ENCODE measurements at places on chromosomes 2 and 18. TPM values are rescaled to one million over a fixed set of nuclear protein-coding genes. Genes with fewer than 3 reads are reported as not detected.

The CHST9 gene
- not detected for total RNA-seq

- no peak for DNase-seq
Observed at GRCh38 chr18:34775461-34775860, 65.4 kb downstream of the DTNA start.

- no peak for DNase-seq
Observed at GRCh38 chr2:238225911-238226697, 13.7 kb downstream of the HES6 start.

DNA sequence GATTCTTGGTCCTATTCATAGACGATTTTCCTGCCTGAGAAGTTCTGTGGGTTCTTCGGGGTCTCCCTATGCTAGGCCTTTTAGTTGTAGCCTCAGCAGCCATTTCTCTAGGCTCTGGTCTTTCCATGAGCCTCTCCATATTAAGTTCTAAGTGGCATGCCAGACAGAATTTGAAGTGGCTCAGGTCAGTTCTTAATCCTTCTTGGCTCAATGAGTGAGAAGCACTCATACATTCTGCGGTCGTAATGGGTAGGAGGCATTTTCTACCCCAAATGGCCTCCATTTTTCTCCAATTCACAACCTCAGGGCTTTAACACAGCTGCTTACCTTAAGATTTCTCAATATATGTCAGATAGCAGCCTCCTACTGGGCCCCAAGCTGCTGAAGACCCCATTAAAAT lies 405.3 kb upstream of the GALNT5 start:
- DNase-seq, result no peak

DNA sequence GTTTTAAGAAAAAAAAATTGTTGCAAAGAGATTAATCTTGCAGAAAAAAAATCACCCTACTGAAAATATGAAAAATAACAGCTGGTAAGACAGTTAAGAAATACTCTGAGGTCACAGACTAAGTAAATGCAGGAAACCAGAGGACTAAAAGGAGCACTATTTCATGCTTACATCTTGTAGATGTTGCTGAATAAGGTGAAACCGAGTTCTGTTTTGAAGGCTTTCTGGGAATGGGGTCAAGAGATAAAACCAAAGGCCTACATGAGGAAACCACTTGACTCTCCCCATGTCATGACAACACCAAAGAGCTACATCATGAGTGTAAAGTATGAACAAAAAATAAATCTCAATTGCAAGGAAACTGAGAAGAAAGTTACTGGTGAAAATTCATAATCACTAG lies 197.6 kb downstream of the LRP1B start:
- no peak for DNase-seq

DNA sequence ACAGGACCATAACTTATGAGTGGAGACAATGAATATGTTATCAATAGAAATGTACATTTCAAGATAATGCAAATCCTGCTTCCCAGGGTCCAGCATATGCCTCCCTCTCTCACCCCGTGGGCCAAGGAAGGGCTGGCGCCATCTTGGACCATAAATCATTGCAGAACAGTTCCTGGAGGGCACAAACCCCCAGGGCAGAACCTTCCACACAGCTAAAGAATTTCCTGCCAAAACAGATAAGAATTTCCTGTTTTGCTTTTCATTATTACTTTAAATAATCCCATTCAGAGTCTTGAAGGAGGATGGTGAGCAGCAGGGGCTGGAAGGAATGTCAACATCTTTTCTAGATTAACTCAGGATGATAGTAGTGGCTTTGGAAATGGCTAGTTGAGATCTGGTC lies 53.7 kb downstream of the EHD3 start:
- no peak for DNase-seq

DNA sequence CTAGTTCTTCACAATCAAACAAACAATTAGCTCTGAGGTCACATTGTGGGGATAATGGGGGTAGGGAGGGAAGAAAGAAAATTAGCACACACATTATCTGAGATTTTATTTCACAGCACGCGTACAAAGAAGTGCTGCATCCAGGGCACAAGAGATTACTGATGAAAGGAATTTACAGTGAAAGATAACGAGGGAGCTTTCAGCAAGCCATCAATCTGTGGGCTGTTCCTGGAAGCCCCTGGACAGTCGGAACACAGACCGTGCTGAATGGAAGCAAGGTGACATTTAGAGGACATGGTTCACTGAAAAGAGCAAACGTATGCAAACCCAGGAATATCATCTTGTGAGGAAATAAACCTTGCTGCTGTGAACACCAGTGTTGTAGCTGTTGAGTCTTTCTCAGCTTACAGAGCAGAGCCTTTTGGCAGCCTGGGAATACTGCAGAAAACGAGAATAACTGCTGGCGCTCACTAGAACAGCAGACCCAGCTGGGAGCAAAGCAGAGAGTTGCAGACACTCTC lies 63.2 kb downstream of the SCG2 start:
- DNase-seq, result no peak

- DNase-seq, result no peak
Observed at GRCh38 chr2:217125014-217125413, 265.1 kb upstream of the TNP1 start.

The RFX8 gene
- total RNA-seq, result not detected

- DNase-seq, result no peak
Observed at GRCh38 chr2:181139831-181140230, 159.4 kb downstream of the UBE2E3 start.

GRCh38 chr18:55185391-55185790 lies 226.1 kb upstream of the CCDC68 start:
- no peak for DNase-seq

GRCh38 chr18:42644729-42645131 lies 470.8 kb downstream of the RIT2 start:
- DNase-seq, result no peak
